ENCODE measurements at places on chromosomes 4 and X.

DNA sequence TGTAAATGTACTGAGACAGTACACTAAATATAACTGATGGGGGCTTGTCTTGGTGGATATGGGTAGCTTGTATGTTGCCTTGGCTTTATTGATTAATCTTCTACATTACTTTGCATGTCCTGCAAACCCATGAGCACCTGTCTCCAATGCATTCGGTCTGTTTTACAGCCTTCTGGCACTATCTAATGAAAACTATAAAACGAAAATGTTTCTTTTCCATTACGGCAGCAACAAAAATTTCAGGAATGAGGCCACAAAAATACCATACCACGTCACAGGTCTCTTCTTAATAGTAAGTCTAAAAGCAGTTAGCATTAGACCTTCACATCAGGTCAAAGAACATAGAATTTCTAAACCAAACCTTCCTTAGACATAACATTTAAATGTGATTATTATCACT is 49.8 kb downstream of the EDNRA start:
- DNase-seq: no peak

- no peak for DNase-seq
These were observed 15.0 kb upstream of the ELF4 start for GRCh38 chrX:130125091-130125874.

DNA sequence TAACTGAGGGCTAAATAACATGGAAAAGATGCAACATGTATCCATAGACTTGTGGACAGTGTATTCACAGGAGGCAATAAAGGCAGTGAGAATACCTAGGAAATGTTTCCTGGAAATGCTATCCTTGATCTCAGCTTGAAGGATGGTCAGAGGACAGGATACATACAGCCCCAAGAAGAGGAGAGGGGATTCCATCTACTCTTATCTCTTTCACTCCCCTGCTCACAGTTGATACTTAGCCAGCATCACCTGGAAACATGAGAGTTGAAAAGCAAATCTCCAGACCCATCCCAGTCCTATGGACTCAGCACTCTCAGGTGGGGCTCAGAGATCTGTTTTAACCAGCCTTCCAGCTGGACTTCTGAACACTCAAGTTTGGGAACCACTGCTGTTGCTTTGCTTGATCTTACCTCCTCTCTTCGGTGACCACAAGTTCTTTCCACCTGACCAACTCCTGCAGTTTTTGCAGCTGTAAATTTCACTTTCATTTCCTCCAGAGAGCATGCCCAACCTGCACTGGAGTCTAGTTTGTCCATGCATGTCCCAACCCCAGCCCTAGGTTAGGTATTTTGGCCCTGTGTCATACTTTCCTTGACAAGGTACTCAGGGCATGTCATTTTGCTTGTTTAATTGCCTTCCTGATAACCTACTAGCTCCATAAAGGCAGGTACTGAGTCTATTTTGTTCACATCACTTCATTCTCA is 10.4 kb downstream of the RELL1 start:
- DNase-seq: no peak

DNA sequence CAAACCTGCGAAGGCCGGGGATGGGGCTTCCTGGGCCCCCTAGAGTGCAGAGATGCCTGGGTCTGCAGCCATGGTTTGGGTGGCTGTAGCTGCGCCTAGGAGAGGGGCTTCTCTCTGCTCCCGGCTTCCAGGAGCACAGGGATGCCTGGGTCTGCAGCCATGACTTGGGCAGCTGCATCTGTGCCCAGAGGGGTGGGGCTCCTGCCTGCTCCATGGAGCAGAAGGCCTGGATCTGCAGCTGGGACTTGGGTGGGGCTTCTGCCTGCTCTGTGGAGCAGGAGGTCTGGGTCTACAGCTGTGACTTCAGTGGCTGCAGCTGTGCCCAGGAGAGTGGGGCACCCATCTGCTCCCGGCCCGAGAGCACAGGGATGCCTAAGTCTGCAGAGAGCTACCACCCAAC is 20.8 kb downstream of the SPON2 start:
- DNase-seq: no peak

DNA sequence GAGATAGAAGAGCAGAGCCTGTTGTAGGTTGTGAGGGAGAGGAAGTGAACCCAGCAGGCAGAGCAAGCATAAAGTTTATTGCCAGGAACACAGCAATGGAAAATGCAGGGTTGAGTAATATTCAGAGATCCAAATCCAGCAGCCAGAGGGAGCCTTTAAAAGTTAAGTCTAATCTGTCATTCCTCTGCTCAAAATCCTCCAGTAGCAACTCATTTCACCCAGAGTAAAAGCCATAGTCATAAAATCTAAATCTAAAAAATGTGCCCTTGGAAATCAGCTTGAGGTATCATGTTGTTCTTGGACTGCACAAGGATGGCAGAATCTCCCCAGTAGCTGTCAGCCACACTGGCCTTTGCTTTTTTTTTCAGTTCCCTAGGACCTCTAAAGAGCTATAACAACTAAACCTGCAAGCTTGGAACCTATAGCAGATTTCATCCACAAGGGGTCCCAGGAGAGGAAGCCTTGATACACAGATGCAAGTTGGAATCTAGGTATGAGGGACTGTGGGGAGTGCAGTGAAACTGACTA is 62.9 kb upstream of the FRAS1 start:
- no peak for DNase-seq

DNA sequence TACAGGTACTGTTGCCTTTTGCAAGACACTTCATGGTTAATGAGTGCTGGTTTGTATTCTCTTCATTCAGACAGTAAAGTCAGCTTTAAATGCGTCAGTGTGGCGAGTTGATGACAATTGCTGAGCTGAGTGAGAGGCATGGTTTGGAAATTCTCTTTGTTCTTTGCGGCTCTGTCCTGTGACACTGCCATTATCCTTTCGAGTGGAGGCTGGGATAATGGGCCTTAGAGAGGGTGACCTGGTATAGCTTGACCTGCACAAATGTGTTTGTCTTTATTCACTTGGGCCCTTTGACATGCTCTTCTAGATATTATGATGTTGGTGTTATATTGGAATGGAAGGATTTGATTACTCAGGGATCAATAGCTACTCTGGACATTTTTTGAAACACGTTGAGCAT is 208.5 kb upstream of the FAT1 start:
- no peak for DNase-seq

DNA sequence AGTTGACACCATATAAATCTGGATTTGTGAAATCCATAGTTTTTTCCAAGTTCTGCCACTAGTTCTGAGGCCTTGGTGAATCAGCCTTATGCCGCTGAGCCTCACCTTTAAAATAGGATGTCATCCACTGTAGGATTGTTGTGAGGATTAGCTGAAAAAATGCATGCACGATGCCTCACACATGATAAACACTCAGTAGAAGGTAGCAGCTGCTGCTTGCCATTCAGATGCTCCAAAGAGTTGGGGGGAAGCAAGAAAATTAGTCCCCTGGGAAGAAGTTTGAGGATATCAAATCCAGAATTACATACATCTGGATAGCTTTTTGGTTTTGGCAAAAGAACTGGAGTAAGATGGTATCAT is 7.4 kb downstream of the MMAA start:
- DNase-seq: no peak

DNA sequence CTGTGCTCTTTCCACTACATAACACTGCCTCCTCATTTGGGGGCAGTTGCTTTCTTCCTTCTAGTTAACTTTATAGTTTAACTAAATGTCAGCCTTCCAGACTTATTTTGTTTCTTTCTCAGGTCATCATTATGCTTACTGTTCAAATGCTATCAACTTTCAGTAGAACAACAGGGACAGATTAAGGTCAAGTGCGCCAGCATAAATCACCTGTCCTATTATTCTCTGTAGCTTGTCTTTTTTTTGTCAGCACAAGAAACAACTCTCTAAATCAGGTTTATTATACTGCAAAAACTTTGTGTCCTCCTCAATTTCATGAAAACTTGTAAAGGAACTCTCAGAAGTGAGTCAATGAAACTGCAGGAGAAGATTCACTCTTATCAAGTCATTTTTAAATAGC is 19.6 kb downstream of the SPANXA2 start:
- no peak for DNase-seq

Data from activated CD4-positive, CD25-positive, alpha-beta regulatory T cell treated with anti-CD3 and anti-CD28 coated beads, Interleukin-2, amount 50 U/mL, for 72 hours (primary cell).